ENCODE measurements at places on chromosomes 1 and 21.

GRCh38 chr1:205041998-205042910 is 758 bp upstream of the CNTN2 start:
- no peak for DNase-seq

GRCh38 chr1:247646867-247647266 is 32.7 kb downstream of the OR13G1 start:
- DNase-seq: no peak

- DNase-seq: no peak
Measured at GRCh38 chr1:86971778-86972177, 57.3 kb downstream of the HS2ST1 start.

DNA sequence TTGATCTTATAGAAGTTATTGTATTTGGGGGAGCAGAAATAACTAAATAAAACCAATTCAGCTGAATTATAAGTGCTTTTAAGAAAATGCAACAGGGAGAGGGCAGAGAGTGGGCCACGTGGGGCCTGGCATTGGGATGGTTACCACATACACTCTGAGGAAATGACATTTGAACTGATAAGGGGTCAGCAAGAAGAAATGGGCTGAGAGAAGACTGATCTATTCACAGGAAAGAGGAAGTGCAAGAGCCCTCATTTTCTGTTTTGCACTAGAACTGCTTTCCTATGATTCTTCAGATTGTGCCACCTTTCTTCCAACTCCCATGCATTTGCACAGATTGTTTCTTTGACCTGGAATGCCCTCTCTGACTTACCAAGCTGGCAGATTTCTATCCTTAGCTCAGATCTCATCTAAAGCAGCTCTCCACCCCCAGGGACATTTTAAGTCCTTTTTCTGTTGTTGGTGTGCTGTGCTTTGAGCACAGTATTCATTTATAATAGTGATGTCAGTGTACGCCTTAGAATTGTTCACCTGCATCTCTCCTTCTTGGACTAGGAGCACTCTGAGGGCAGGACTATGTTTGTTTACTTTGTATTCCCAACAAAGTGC is 115.9 kb downstream of the FGGY start:
- no peak for DNase-seq

DNA sequence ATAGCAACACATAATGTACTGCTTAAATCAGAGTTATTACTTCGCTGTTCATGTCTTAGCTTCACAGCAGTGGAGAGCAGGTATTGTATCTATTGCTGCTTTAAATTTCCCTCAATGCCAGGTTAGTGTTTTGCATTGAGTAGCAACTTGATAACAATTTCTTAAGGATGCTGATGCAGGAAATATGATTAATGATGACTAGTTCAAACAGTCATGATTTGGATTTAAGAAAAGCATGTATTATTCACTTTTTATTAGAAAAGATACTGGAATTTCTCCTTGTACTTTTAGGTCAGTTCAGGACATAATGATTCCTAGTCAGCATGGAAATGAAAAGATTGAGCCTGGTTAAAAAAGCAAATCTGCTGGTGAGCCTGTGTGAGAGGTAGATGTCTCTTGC is 67.2 kb upstream of the ARHGAP29 start:
- DNase-seq: no peak

GRCh38 chr1:112418099-112418892 is 22.3 kb downstream of the CTTNBP2NL start:
- DNase-seq: no peak

GRCh38 chr1:58432851-58433668 is 113.5 kb downstream of the OMA1 start:
- DNase-seq: no peak

DNA sequence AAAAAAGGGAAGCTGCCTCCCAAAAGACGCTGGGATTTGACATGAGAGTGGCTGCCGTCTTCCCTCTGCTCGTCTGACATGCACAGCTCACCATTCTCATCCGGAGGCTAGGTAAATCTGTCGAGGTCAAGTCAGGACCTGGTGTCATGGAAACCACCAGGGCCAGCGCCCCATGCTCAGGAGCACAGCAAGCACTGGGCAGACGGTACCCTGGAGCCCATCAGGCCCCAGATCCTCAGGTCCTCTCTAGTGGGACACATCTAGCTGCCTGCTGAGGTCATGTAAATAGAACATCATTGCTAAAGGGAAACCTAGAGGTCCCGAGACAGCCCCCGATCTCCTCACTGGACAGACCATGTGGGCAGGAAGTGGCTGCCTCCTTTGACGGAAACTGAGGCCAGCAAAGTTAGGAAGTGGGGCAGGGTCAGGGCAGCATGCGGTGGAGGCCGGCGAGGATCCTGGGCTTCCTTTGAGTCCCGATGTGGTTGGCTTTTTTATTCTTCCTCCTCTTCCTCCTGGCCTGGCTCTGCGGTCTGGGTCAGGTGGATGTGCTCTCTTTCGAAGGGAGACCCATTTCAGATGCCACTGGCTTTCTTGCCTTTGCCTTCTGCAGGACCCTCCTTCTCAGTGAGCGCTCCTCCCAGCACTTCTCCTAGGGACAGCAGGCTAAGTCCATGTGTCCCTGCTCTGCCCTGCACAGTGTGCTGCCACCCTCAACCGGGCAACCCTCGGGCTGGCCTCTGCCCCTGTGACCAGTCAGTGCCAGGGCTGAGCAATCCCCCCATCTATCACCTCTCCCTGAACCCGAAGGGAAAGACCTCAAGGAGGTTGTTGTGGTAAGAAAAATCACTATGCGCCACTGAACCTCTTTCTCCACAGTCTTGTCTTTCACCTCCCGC is 5.9 kb downstream of the AGT start:
- no peak for DNase-seq

DNA sequence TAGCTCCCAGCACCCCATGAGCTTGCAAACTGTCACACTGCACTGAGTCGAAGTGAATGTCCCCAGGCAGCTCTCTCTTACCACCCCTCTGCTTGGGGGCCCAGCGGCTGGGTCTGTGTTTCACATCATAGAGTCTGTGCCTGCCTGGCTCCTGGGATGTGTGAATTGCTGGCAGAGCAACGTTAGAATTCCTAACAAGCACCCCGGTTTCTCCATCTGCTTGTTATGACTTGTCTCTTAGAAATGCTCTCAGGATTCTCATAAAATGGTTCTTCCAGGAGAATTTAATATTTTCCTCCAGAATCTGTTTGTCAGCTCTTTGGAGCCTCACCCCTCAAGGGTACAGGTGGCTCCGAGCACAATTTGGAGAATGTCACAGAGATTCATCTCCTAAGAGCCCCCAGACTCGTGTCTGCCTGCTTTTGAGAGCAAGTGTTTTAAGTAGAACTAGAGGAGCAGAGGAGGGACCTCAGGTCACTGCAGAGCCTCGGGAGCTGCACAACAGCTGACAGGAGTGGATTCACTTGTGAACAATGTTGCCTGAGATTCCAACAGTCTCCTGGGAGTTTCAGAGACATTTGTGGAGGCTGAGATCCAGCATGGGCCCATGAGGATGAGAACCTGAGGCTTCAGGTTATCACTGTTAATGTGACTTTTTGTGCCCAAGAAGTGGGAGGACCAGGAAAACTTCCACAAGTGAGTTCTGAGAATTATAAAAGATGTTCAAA is 131.5 kb downstream of the KCNJ6 start:
- DNase-seq: no peak

DNA sequence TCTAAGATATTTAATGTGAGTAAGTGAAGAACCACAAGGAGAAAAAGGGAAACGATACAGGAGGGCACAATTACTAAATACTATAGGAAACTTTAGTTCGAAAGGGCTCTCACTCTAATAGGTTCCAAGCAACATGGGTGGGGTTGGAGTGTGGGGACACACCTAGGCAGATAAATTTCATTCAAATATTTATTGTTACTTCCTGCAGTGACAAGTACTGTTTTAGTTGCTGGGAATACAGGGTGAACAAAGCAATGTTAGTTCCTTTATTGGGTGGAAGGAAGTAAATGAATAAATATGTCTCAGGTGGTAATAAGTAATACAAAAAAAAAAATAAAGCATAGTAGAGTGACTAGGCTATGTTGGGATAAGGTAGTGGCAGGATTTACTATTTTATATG is 73.2 kb upstream of the B3GALT2 start:
- DNase-seq: no peak

- DNase-seq: no peak
Measured at GRCh38 chr1:29550119-29550841, 314.0 kb downstream of the PTPRU start.

DNA sequence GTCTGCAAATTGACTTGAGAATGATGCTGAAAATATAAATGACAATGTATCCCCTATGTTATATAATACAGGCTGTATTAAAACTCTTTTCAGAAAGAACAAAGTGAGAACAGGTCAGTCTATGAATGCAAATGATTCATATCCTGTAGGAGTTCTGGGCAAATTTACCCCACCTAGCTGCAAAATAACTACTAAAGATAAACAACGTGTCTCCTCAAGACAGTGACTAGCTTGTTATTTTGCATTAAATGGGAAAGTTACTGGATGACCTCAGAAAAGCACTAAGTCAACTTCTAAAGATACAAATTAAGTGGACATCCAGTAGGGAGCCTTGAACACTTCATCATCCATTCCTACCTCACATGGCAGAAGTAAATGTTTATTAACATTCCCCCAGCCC is 11.1 kb downstream of the RNF19B start:
- DNase-seq: no peak

DNA sequence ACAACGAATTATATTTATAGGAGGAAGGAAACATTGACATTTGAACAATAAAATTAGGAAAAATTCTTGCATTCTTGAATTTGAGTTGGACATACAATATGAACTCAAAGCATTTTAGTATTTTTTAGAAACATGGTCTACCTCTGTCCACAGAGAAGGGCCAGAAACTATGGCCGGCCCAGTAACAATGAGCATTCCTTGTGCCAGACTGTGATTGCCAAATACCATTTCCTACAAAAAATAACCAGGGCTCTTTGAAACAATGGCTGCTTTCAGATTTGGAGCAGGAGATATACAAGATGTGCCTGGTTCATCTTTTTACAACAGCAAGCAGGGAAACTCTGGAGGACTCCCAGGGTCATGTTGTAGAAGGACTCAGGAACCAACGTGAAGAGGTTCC is 38.4 kb downstream of the NOS1AP start:
- no peak for DNase-seq

DNA sequence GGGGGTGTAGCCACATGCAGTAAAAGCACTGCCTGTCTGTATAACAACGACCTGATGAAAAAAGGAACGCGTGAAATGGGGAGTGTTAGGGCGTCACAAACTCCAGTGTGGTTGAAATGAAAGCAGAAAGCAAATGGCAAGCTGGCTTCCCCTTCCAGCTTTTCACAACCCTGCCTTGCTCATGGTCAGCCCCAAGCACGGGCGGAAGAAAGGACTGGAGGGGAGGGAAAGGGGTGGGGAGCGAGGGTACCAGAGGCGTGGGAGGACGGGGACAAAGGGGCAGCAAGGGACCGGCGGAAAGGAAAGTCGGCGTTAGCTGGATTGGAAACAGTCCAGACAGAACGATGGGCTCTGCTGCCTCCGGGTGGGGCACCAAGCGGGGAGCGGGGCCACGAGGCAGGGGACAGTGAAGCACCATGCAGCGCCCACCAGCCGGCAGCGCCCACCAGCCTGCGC is 9.6 kb downstream of the VPS26C start:
- no peak for DNase-seq

- no peak for DNase-seq
Measured at GRCh38 chr1:182263706-182264105, 127.9 kb downstream of the GLUL start.

DNA sequence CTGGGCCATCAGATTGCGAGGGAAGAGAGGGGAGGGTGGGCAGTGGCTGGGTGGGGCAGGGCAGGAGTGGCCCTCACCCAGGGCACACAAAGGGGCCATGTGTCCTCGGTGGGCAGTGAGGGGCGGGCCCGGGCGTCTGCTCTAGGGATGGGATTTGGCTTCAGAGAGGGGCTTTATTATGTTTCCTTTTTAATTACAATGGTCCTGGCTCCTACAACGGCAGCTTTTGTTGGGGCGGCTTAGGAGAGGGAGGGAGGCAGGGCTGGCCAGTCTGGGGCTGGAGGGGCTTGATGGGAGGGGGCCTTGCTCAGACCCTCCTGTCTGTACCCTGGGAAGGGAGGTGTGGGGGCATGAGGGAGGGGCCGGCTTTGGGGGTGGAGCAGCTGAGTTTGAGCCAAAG is 102.8 kb upstream of the WNT4 start:
- DNase-seq: no peak

DNA sequence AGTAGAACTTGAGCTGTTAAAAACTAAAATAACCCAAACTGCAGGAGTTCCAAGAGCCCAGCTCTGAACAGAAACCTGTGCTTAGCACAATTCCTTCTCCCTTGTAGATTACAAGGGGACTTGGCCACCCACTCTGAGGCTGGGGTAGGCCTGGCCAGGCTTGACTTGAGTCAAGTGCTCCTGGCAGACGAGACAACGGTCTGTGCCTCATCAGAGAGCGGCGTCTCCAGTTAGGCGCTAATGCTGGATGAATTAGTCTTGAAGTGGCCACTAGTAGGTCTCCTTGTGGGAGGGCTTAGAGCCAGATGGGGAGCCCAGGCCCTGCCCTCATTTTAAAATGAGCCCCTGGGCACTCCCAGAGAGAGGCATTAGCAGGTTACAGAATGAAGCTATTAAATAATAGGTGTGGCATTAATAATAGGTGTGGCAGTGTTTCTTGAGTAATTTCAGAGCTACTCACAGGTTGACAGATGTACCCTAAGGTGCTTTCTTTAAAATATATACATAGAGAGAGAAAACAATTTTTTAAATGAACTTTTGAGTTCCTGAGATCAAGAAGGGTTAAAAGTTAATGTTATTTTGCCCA is 1.1 kb downstream of the EEIG2 start:
- peak; percentile 26 for DNase-seq

GRCh38 chr1:240766831-240767230 is 154.9 kb upstream of the GREM2 start:
- no peak for DNase-seq

DNA sequence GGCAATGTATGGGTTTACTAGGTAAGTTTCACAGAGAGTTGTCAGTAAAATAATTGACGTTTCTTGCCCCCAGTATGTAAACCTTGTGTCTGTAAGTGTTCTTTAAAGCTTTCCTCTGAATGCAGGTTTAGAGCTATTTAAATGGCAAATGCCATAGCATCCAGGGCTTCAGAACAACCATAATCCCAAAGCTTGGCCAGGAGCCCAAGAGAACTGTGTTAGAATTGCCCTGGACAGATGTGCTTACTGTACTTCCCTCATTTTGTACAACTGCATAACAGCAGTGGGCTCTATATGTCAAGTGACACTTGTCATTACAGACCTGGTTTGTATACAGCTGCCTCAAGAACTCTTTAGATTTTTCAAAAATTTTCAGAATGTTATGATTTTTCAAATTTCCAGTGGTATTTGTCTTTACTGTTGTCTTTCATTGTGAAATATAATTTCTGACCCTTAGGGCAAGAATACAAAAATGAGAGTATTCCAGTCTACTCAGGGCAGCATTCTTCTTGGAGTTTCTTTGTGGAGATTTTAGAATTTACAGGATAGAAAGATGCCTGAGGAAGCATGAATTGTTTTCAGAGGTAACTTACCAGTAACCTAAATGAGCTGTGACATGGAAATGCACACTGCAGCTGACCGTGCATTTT is 136.9 kb upstream of the L1TD1 start:
- DNase-seq: no peak

- no peak for DNase-seq
Measured at GRCh38 chr1:106498238-106498637, 558.2 kb upstream of the PRMT6 start.

- DNase-seq: no peak
Measured at GRCh38 chr1:87864676-87865075, 536.0 kb downstream of the LMO4 start.

GRCh38 chr1:234730770-234731568 is 121.0 kb upstream of the IRF2BP2 start:
- peak; percentile 20 for DNase-seq
